ENCODE measurements at places on chromosomes 4 and X.

- no peak for DNase-seq
These were observed 82.2 kb upstream of the FRG1 start for GRCh38 chr4:189858435-189858834.

GRCh38 chr4:89928838-89929237 is 34.2 kb downstream of the MMRN1 start:
- DNase-seq = no peak

- no peak for DNase-seq
These were observed 133.5 kb downstream of the FAM47B start for GRCh38 chrX:35076061-35076460.

- DNase-seq = no peak
These were observed 100.8 kb downstream of the SYTL5 start for GRCh38 chrX:38106991-38107655.

- DNase-seq = no peak
These were observed 2.3 kb downstream of the PDGFRA start for GRCh38 chr4:54231419-54231767.

DNA sequence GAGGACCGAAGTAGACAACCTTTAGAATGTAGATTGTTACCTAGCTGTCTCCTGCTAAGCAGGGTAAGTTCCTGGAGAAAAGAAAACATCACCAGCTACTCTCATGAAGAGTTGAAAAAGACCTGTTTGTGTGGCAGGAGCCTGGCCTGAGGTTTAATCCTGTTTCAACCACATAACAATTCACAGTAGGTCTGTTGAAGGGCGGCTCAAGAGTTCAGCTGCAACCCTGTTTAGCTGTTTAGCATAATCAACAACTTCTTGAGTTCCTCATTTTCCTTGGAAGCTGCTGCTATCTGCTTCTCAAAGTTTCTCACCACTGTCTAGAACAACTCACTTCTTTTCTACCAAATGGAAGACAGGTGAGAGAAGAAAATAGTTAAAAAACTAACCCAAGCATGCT is 170.4 kb upstream of the TET2 start:
- DNase-seq = no peak

- no peak for DNase-seq
These were observed 52.2 kb downstream of the FRYL start for GRCh38 chr4:48727666-48728459.

GRCh38 chr4:74038425-74039314 is at the start of gene CXCL3:
Gene CXCL3 (minus strand): TSS chr4:74038689. CDS start chr4:74038611, 78 bp downstream.
- peak; percentile 37 for DNase-seq

GRCh38 chrX:23332101-23332887 is 2.4 kb upstream of the PTCHD1 start:
- no peak for DNase-seq

GRCh38 chr4:95426455-95426854 is 122.3 kb downstream of the UNC5C start:
- no peak for DNase-seq

DNA sequence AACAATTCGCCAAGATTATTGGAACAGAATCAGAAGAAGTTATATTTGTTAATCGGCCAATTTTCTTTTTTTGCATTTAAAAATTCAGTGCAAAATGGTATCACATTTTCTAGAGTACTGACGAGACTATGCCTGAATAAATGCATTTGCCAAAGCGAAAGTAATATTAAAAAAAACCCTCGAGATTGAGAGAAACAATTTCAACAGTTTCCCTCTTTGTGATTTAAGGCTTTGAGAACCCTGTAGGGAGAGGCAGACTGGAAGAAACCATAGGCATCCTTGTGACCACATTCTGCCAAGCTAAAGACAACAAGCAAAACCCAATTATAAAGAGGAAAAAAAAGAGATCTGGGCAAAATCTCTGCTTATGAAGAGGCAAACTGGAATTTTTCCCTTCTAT is 218.1 kb upstream of the GK2 start:
- DNase-seq = no peak

DNA sequence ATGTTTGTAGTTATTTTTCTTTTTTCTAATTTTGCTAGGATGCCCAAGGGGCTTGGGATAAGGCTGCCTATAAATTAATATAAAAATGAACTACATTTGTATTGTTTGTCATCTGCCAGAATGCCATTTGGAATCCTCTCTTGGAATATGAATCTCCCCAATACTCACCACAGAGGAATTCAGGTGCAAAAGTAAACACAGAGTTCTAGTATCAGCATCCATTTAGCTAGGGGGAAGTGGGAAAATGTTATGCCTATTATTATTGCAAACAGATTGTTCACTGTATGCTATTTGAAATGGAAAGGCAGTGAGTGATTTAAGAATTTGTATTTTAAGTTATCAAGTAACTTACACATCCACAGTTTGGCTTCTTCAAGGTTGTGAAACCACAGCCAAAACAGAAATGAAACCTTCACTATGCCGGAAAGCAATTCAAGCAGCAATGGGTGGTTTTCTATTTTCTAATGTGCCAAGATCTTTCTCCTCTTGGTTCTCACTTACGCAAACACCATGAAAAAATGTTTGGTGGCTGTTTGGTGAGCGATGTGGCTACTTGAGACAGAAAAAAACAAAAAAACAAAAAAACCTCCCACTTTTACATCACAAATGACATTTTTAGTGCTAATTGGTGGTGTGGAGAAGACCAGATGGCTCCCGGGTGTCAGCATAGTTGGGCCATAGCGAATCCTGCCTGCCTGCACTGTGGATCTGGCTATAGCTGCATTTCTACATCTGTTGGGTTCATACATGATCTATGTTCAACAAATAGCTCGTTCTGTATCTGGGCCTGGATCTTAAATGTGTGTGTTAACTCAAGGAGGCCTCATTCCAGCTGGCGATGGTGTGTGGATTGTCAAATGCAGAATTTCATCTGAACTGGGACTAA is 200.8 kb upstream of the GIMD1 start:
- DNase-seq = no peak

DNA sequence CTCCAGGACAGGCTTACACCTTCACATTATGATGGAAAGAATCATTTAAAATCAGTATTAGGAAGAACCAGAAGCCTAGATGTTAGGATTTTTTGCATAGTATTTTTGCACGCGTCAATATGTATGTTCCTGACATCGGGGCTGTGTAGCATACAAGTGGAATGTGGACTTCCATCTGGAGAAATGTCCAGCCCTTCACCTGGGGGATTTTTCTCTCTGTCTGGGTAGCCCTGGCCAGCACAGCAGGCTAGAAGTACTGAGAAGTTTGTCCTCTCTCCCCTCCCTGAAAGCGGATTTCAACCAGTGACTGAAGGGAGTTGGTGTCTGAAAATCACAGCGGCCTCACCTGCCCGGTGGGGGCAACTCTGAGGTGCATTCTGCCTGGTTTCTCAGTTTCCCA is 10.4 kb upstream of the KLHL8 start:
- DNase-seq = no peak

DNA sequence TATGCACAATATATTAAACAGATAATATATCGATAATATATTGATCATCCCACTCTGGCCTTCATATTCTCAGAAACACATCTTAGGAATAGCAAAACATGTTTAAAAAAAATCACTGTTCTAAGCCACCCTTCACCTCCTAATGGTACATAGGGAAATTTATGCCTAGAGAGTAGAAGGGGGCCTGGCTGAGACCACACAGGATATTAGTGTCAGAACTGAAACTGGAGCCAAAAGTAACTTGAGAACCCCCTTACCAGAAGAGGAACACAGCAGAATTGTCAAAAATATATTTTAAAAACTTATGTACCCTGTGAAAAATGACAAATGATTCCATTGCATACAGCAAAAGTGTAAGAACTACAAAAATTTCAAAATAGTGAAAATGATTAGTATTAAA is 173.1 kb downstream of the VSIG4 start:
- no peak for DNase-seq

DNA sequence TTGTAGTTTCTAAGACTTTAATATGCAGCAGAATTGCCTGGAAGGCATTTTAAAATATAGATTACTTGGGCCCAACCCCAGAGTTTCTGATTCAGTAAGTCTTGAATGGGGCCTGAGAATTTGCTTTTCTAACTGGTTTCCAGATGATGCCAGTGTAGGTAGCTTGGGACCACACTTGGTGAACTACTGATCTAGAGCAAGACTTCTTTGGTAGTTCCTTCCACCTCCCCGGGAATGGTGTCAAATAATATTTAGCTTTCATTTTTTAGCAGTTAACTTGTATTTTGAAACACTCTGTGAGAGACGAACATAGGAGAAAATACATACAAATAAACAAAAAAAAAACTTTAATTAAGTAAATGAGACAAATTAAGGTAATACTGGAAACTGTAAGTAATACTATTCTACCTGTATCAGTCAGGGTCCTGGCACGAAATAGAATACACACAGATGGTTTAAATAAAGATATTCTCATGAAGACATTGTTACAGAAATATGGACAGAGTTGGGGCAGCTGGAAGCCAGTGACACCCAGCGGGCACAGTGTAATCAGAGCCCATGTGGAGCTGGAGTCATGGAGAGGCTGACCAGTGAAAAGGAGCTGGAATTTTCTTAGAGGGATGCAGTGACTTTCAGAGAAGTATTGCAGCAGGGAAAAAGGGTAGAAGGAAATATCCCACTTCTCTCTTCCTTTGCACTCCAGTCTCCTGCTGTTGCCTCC is 905.7 kb downstream of the CCSER1 start:
- no peak for DNase-seq

GRCh38 chr4:108427946-108428485 is 192.4 kb upstream of the RPL34 start:
- no peak for DNase-seq

DNA sequence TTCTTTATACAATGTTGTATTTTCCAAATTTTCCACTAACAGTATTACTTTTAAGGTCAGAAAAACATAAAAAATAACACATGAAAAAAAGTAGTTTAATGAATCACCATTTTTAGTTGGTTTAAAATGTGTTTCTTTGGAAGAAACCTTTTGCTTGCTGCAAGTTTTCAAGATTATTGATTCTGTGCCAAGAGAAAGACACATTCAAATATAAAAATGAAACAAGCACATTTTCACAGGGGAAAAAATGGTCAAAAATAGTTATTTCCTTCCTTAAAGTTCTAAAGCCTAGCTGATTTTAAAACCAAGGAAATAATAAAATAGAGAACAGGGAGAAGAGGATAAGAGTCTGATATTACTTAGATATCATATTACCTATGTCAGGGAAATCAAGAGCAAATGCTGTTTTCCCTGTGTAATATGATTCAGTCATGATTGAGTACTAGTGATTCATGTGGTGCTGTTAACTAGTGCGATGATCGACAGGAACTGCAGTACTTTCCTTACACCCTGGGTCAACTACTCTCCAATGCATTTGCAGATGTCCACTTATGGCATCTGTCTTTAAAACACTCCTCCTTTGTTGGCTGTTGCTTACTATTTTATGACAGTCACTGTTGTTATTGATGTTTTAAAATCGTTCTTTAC is 103.8 kb downstream of the CAMK2D start:
- no peak for DNase-seq

GRCh38 chr4:111274486-111274885 is 651.6 kb upstream of the PITX2 start:
- DNase-seq = no peak

DNA sequence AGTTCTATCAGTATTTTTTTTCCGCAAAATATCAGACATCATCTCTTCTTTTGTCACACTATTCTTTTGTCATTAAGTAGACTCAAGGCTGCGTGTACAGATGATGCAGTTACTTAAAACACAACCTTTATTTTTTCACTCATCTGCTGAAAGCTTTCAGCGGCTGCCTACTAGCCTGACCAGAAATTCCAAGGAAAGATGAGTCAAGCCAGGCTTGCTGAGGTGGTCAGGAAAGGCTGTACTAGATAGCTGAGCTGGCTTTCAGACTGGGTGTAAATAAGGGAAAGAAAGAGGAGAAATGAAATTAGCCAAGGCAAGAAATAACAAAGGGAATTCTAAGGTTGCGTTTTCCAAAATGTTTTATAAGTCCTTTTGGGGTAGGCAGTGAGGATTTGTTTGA is 17.9 kb downstream of the STK26 start:
- DNase-seq = no peak

GRCh38 chrX:17584248-17584681 is 153.0 kb upstream of the SCML1 start:
- DNase-seq = no peak

- no peak for DNase-seq
These were observed 222.5 kb downstream of the RAB28 start for GRCh38 chr4:13261486-13262257.

- DNase-seq = no peak
These were observed 135.9 kb upstream of the SPRY1 start for GRCh38 chr4:123260653-123261052.

- DNase-seq = no peak
These were observed 41.8 kb upstream of the TXK start for GRCh38 chr4:48175806-48176205.

DNA sequence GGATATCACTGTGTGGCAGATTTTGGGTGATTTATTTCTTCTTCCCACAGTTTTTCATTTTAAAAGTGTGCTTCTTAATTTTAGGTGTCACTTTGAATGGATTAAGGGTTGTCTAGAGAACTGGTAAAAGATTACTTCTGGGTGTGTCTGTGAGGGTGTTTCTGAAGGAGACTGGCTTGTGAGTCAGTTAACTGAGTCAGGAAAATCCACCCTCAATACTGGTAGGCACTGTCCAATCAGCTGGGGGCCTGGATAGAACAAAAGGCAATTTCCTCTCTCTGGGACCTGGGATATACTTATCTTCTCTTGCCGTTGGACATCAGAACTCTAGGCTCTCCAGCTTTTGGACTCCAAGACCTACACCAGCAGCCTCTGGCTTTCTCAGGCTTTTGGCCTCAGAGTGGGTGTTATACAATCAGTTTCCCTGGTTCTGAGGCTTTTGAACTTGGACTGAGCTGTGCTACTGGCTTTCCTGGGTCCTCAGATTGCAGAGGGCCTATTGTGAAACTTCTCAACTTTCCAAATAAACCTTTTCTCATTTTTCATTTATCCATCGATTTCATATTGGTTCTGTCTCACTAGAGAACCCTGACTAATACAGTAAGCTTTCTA is 413.1 kb downstream of the GBA3 start:
- no peak for DNase-seq

GRCh38 chr4:10371121-10371520 is 86.1 kb downstream of the ZNF518B start:
- no peak for DNase-seq

DNA sequence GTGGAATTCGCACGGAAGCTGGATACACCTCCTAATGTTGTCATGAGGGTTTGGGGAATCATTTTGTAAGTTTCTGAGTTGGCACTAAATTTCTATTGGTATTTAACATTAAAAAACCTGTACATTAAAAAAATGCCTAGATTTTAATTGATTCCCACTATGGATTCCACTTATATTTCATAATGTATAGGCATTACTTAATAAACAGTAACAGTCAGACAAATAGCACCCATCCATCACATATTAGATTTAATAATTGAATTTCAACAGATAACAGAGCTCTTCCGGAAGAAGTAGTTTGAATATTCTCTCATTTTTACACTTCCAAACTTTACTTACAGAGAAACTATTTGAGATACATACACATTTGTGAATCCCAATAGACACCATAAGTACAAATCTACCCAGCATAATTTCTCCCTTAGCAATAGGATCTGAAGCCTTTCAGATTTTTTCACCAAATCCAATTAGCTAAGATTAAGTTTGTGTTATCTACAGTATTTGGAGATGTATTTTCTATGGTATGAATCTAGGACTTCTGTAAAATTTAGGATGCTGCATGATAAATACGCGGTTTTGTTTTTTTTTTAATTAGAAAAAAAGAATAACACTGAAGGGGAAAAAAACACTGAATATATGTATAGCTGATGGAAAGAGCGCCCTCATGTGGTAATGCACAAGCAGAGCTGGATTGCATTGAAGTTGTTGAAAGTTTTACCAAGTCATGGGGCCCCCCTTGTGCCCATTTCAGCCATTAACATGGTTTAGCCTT is 12.2 kb upstream of the ODAM start:
- no peak for DNase-seq

All from gastrocnemius medialis (tissue), 4 donors.